ENCODE measurements at places on chromosomes 12 and 14.

DNA sequence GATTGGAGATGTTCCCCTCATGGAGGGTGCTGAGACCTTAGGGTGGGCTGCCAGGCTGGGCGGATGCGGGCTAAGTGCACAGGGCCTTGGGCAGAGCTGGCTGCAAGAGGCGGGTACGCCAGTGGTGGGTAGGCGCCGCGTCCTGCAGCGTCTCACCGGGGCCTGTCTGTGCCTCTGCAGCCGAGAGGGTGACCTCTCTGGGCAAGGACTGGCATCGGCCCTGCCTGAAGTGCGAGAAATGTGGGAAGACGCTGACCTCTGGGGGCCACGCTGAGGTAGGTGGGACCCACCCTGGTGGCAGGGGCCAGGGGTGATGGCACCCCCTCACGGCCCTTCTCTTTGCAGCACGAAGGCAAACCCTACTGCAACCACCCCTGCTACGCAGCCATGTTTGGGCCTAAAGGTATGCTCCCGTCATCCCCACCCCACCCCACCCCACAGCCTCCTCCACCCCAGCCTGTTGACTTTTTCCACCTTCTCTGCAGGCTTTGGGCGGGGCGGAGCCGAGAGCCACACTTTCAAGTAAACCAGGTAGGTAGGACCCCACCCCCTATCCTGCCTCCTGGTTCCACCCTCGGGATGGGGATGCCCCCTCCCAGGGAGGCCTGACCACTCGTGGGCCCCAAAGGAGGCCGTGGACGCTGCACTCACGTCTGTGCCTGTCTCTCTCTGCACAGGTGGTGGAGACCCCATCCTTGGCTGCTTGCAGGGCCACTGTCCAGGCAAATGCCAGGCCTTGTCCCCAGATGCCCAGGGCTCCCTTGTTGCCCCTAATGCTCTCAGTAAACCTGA lies 1.5 kb downstream of the CRIP1 start:
- peak; percentile 36 for DNase-seq

GRCh38 chr12:6866920-6867412 lies 365 bp upstream of the TPI1 start:
- DNase-seq: no peak

GRCh38 chr14:67514650-67515385 lies 18.3 kb upstream of the PLEKHH1 start:
- peak; percentile 47 for DNase-seq

- DNase-seq: no peak
Observed at GRCh38 chr12:26564391-26564790, 268.6 kb downstream of the ITPR2 start.

GRCh38 chr14:98161356-98161755 lies 1110.6 kb downstream of the BCL11B start:
- DNase-seq: no peak

DNA sequence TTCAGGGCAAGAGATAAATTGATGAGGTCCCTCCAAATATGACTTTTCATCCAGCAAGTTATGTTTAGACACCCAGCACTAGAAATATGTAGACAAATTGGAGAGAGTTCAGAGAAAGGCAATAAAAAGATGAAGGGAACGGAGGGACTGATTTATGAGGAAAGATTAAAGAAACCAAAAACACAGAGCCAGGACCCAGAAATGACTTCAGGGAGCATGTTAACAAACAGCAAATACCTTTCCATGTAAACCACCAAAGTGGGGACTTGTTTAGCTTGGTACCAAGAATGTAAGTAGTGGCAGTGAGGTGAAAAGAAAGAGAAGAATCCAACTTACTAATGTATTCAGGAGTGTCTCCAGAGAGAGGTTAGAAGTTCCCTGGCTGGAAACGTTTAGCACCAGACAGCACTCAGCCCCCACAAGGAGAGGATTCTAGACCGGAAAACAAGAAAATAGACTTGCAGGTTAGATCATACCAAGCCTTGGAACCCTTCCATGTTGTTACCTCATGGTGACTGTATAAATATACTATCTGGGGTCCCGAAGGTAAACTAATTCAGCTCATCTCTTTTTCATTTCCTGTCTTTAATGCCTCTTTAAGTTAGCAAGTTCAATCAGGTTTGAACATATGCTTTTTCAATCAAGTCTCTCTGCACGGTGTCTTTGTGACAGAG lies 79.2 kb downstream of the TBC1D30 start:
- no peak for DNase-seq

GRCh38 chr14:66070542-66071319 lies 415.4 kb upstream of the CCDC196 start:
- DNase-seq: peak; percentile 72

- DNase-seq: no peak
Observed at GRCh38 chr12:122560138-122560537, 33.1 kb downstream of the KNTC1 start.

- no peak for DNase-seq
Observed at GRCh38 chr12:117476341-117476740, 114.9 kb upstream of the NOS1 start.

- no peak for DNase-seq
Observed at GRCh38 chr12:1510056-1510812, 84.1 kb downstream of the FBXL14 start.

DNA sequence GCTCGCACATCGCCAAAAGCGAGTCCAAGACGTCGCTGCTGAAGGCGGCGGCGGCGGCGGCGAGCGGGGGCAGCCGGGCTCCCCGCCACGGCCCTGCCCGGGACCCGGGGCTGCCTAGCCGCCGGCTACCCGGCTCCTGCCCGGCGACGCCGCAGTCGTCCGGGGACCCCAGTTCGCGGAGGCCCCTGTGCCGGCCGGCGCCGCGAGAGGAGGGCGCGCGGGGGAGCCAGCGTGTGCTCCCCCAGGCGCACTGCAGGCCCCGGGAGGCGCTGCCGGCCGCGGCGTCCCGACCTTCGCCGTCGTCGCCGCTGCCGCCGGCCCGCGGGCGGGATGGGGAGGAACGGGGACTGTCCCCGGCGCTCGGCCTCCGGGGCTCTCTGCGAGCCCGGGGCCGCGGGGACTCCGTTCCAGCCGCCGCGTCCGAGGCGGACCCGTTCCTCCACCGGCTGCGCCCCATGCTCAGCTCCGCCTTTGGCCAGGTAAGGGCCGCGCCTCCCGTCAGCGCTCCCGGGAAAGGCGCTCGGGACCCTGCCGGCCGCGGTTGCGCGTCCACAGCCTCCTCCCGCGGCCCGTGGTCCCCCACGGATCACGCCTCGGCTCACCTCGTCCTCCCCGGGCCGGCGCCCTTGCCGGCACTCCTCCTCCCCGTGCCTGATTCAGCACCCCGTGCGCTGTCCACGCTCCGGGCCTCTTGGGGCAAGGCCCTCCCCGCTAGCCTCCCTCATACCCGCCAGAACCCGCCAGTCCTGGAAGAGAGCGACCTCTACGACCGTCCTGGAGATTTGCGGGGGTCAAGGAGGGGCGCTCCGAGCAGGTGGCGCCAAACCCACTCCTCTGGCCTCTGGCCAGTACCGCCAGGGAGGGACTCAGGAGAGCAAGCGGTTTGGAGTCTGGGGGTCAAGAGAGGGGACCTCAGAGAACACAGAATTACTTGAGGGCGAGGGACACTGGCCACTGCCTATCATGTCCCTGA lies 721 bp downstream of the CABP1 start:
- peak; percentile 56 for DNase-seq

DNA sequence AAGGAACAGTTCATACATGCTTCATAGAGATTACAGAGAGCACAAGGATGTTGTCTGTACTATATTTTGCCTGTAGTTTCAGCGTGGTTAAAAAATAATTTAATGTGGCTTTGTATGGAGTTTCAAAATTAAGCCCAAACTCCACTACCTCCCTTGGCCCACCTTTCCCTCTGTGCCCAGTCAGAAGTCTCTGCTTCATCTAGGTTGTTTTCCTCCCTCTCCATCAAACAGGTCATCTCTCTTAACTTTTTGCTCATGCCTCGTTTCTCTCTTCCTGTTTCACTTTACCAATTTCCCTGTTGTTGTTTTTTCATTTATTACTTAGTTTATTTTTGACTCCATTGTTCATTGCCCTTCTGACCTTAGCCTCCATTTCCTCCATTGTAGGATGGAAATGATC lies 94.9 kb upstream of the NEDD1 start:
- DNase-seq: no peak

DNA sequence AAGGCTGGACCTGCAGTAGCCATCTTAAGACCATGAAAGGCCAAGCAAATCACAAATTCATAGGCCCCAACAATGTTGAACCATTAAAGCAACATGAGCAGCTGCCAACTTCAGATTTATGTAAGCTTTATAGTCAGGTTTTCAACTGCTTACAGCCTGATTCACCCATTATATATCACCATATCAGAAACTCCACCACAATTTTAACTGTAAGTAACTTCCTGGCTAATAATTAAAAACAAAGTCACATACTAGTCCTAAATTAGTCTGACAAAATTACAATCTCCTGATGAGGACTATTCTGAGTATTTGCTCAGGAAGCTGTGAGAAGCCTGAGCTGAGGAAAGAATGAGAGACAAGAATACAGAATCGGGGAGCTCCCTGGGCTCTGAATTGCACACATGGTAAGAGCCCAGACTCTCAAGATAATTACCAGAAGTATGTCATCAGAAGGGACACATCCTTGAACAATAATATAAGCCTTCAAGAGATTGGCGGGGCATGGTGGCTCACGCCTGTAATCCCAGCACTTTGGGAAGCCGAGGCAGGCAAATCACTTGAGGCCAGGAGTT lies 55.1 kb downstream of the NUMB start:
- no peak for DNase-seq

- DNase-seq: no peak
Observed at GRCh38 chr14:93765155-93765554, 23.1 kb downstream of the PRIMA1 start.

DNA sequence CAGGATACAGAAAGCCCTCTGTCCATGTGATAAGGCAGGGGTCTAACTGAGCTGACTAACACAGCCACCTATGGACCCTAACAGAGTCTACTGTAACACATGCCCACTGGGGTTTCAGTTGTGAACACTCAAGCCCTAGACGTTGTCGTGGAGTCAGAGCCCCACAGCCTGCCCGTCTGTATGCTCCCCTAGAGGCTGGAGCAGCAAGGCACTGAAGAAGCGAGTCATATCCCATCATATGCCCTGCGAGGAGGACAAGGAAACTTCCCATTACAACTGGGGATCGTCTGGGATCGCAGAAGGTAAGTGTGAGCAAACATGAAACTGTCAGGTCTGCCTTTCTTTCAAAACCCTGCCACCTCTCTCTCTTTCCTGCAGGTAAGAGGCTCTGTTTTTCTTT lies 138.1 kb downstream of the GPR65 start:
- no peak for DNase-seq

GRCh38 chr12:53785161-53785560 lies 33.4 kb upstream of the CISTR start:
- no peak for DNase-seq

DNA sequence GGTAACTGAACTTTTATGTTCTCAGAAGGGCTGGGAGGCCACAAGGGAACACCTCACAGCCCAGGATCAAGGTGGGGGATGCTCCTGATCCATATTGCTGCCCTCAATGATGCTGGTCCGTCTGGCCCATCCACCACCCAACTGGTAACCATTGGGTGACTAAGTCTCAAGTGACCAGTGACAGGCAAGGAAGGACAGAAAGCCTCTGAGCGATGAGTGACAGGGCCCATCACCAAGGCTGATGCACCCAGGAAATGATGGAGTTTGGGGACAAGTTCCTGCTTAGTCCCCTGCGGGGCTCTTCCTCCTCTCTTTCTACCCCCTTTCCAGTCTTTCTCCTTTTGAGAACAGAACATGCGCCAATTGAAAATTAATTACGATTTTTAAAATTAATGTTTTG lies 2.6 kb upstream of the MMP19 start:
- DNase-seq: no peak

GRCh38 chr12:131716282-131716681 lies 5.4 kb downstream of the SFSWAP start:
- DNase-seq: no peak

GRCh38 chr12:16282978-16283377 lies 5.5 kb upstream of the SLC15A5 start:
- DNase-seq: no peak

GRCh38 chr14:92033906-92034687 lies 5.8 kb downstream of the TRIP11 start:
- DNase-seq: no peak

GRCh38 chr14:100857923-100858837 lies 32.3 kb downstream of the MEG3 start:
- DNase-seq: no peak

DNA sequence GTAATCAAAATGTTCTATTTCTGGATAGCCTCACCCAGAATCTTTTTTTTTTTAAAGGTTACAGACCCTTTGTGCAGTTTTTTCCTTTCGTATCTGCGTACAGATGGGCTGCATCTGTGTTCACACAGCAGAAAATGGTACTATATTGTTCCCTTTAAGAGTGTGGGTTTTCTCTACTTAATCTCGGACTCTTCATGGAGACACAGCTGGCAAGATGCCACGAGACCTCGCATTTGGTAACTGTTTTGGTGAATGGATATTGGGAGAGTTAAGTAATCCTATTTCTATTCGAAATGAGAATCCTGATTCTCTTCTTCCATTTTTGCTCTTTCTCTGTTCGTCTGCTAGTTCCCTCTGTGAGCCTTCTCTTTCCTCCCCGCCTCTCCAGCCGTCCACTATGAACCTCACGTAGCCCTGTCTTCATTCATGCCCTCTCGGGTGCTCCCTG lies 85.7 kb downstream of the SAMD4A start:
- DNase-seq: no peak

DNA sequence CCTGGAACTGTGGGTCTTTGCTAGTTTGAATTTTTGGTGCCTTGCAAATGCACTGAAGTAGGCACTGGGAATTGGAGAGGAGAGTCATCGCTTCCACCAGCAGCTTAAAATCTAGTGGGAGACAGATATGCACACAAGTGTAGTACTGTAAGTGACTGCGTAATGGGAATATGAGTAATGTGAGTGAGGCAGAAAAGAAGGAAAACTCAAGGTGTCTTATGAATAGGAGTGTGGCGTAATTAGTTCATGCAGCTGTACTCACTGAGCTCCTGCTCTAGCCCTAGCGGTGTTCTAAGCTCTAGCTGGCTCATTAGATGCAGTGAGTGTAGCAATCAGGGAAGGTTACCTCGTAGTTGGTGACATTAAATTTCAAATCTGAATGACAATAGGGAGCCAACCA lies 2.8 kb downstream of the TCP11L2 start:
- DNase-seq: no peak

DNA sequence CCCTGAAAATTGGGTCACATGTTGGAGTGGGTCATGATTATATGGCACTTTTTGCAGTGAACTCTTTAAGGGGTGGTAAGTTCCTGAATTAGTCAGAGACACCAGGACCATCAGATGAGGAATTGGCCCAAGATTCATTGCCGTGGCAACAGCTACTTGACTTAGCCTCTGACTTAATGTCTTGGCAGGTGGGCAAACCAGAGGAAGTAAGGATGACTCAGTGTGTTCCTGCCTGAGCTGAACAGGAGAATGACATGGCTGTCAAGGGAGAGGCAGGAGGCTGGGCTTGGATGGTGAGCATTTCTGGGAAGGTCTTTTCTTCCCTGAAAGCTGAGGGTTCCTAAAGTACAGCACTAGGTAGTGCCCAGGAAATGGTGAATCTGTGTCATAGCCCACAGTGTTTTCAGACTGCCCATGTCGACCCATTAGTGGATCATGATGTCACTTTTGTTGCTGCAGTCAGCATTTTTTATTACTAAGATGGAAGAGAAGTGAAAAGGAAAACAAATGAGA lies 170.1 kb upstream of the PWP1 start:
- DNase-seq: peak; percentile 16

- DNase-seq: no peak
Observed at GRCh38 chr12:103482365-103482764, 13.4 kb downstream of the C12orf42 start.

Data from activated naive CD4-positive, alpha-beta T cell treated with Interleukin-2 at 50 U/mL for 16 hours (primary cell).